ENCODE measurements at places on chromosomes 6 and 20.

- H3K36me3 ChIP-seq, result no peaks in the 10 kb centered on the region
- no peak for DNase-seq
- no peak overlapping the region for H3K4me3 ChIP-seq
- H3K27me3 ChIP-seq, result no peaks in the 10 kb centered on the region
These were observed 512.4 kb downstream of the CD83 start for GRCh38 chr6:14630016-14630415.

- no peak overlapping the region for H3K27ac ChIP-seq
- DNase-seq, result no peak
- H3K27me3 ChIP-seq, result no peaks in the 10 kb centered on the region
- H3K36me3 ChIP-seq, result no peaks in the 10 kb centered on the region
These were observed 8.8 kb upstream of the ABRACL start for GRCh38 chr6:139019722-139020121.

- H3K4me1 ChIP-seq, result no peaks in the 10 kb centered on the region
- DNase-seq, result no peak
- H3K27ac ChIP-seq, result no peak overlapping the region
- H3K36me3 ChIP-seq, result no peaks in the 10 kb centered on the region
- no peak overlapping the region for H3K4me3 ChIP-seq
These were observed 368.7 kb downstream of the HAO1 start for GRCh38 chr20:7571521-7572055.

GRCh38 chr6:25118038-25118437 lies 161.1 kb upstream of the CARMIL1 start:
- no peak overlapping the region for H3K27ac ChIP-seq
- no peaks in the 10 kb centered on the region for H3K4me1 ChIP-seq
- no peak overlapping the region for H3K4me3 ChIP-seq

DNA sequence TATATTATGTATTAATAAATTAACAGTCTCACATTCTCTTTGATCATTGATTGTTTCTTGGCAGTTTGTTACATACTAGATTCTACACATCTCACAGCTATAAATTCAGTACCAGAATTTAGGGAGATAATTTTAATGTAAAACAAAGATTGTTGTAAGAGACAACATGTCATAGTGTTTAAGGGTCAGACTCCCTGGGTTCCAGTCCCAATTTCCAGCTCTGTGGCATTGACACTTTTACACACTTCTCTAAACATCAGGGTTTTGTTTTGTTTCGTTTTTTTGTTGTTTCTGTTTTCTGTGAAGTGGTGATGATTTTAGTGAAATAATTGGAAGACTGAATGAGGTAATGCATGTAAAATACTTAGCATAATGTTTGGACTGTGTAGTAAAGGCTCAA lies 19.9 kb downstream of the ADGRB3 start:
- H3K4me3 ChIP-seq, result no peak overlapping the region
- DNase-seq, result no peak
- no peaks in the 10 kb centered on the region for H3K4me1 ChIP-seq
- no peak overlapping the region for H3K27ac ChIP-seq

DNA sequence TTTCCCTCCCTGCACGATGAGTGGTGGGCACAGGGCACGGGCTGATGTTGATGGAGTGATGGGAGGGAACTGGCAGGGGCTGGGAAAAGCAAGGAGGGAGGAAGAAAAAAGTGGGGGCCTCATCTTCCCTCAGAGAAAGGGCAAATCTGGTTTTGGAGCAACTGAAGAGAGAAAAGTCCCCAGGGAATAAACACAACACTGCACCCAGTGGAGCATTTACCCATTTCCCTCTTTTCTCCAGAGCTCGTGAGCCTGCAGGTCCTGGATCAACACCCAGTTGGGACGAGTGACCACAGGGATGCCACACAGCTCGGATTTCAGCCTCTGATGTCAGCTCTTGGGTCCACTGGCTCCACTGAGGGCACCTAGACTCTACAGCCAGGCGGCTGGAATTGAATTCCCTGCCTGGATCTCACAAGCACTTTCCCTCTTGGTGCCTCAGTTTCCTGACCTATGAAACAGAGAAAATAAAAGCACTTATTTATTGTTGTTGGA lies 11.4 kb downstream of the MICA start:
- peaks cover 34% of the 10 kb centered on the region for H3K36me3 ChIP-seq
- H3K27me3 ChIP-seq, result no peaks in the 10 kb centered on the region
- peaks cover 3% of the 10 kb centered on the region for H3K4me1 ChIP-seq
- no peak overlapping the region for H3K4me3 ChIP-seq

DNA sequence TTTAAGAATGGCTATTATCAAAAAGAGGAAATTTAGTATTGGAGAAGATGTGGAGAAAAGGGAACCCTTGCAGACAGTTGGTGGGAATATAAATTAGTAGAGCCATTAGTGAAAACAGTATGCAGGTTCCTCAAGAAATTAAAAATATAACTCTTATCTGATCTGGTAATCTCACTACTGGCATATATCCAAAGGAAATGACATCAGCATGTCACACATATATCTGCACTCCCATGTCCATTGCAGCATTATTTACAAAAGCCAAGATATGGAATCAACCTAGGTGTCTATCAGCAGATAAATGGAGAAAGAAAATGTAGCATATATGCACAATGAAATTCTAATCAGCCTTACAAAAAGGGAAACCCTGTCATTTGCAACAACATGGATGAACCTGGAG lies 2.6 kb downstream of the SIRPG start:
- no peak overlapping the region for H3K27ac ChIP-seq
- H3K36me3 ChIP-seq, result no peaks in the 10 kb centered on the region
- no peaks in the 10 kb centered on the region for H3K27me3 ChIP-seq
- no peak for DNase-seq
- H3K4me1 ChIP-seq, result no peaks in the 10 kb centered on the region

DNA sequence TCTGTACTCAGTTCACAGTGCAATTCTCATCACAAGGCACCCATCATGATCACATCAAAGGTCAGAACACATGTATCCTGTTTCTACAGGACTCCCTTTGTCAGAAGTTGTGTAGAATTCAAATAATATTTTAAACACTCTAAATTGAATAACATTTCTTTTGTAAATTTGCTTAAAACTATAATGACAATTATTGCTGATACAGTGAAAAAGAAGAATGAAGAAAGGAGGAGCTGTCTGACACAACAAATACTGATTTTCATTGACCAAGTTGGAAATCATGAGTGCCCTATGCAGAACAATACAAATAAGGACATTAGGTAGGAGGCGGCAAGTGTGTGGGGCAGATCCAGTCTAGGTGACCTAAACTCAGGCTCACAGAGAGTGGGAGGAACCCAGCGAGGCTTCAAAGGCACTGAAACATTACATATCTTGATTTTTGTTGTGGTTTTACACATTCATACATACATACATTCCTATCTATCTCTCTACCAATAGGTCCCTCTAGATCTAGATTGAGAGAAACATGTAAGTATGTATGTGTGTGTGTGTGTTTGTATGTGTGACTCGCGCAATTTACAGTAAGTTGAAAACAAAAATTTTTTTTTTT lies 79.2 kb upstream of the SLC2A12 start:
- no peak for DNase-seq
- no peaks in the 10 kb centered on the region for H3K36me3 ChIP-seq
- no peak overlapping the region for H3K4me3 ChIP-seq
- H3K4me1 ChIP-seq, result no peaks in the 10 kb centered on the region

- no peak overlapping the region for H3K27ac ChIP-seq
- no peaks in the 10 kb centered on the region for H3K4me1 ChIP-seq
- H3K36me3 ChIP-seq, result no peaks in the 10 kb centered on the region
- DNase-seq, result no peak
- H3K4me3 ChIP-seq, result no peak overlapping the region
These were observed 9.6 kb upstream of the SF3B5 start for GRCh38 chr6:144104898-144105487.

DNA sequence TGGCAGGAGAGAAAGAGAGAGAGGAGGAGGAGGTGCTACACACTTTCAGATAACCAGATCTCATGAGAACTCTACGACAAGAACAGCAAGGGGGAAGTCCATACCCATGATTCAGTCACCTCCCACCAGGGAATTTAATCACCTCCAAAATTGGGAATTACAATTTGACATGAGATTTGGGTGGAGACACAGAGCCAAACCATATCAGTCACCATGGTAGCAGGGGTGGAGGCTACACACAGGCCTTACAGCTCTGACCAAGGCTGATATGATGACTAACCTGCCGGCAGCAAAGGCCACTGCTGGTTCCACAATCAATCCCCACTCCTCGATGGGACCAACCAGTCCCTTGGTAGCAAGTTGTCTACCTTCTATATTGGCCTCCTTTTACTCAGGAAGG lies 13.6 kb upstream of the RBM24 start:
- no peak for DNase-seq
- no peaks in the 10 kb centered on the region for H3K4me1 ChIP-seq
- H3K4me3 ChIP-seq, result no peak overlapping the region
- no peak overlapping the region for H3K27ac ChIP-seq
- no peaks in the 10 kb centered on the region for H3K27me3 ChIP-seq

DNA sequence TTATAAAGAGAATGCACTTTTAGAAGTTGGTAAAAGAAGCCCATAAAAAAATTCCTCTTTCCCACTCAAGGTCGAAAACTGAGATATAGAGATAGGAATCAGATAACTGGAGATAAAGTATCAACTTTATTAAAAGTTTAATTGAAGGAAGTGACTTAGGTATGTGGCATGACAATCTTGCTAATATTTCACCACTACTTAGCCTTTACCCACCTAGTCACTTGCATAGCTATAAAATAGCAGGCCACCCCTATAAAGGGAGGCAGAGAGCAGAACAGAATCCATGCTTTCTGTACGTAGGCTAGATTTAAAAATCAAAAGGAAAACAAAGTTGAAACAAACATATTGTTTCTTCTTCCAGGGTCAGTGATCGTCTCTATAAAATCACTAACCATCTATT lies 13.2 kb upstream of the TBC1D32 start:
- H3K27me3 ChIP-seq, result no peaks in the 10 kb centered on the region
- no peaks in the 10 kb centered on the region for H3K36me3 ChIP-seq
- no peak for DNase-seq

DNA sequence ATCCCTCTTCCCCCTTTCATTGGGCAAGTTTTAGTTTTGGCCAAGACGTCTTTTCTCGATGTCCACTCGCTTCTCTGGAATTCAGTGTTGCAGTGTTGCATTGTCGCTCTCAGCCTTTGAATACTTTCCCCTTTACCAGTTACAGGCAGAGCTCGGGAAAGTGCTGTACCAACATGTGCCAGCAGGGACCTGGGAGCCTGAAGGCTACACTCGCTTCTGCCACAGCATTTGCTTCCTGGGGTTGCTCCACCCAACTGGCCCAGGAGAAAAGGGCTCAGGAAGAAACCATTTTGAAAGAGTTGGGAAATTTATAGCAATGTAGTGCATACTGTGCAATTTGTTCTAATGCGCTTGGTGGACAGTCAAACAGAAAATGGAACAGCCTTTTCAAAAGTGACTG lies 78.6 kb downstream of the LINC00237 start:
- H3K27me3 ChIP-seq, result no peaks in the 10 kb centered on the region
- no peaks in the 10 kb centered on the region for H3K36me3 ChIP-seq
- no peak overlapping the region for H3K27ac ChIP-seq
- no peaks in the 10 kb centered on the region for H3K4me1 ChIP-seq

- peak overlapping the region; percentile 74 for H3K27ac ChIP-seq
- H3K4me3 ChIP-seq, result no peak overlapping the region
- no peaks in the 10 kb centered on the region for H3K27me3 ChIP-seq
- no peak for DNase-seq
- H3K4me1 ChIP-seq, result no peaks in the 10 kb centered on the region
These were observed 47.2 kb downstream of the LAMA4 start for GRCh38 chr6:112207131-112207530.

GRCh38 chr6:6932968-6933367 lies 174.8 kb upstream of the RREB1 start:
- H3K36me3 ChIP-seq, result no peaks in the 10 kb centered on the region
- no peak overlapping the region for H3K27ac ChIP-seq
- H3K4me3 ChIP-seq, result no peak overlapping the region
- H3K27me3 ChIP-seq, result no peaks in the 10 kb centered on the region

DNA sequence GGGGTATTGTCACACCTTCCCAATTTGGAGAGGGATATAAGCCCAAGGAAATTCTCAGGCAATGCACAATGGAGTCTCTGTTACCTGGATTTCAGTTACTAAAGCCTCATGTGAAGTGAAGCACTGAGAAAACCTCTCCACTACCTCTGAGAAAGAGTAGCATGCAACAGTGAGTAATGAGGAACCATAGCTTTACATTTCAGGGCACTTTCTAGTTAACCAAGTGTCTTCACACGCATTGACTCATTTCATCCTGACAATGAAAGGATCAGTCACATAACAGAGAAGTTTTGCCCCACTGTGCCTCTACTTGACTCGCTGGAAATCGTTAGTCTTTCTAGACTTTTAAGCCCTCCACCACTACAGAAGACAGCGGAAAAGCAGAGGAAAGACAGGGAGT lies 86.2 kb upstream of the ARID1B start:
- H3K27me3 ChIP-seq, result no peaks in the 10 kb centered on the region
- H3K4me3 ChIP-seq, result no peak overlapping the region
- no peaks in the 10 kb centered on the region for H3K36me3 ChIP-seq
- H3K27ac ChIP-seq, result no peak overlapping the region
- no peaks in the 10 kb centered on the region for H3K4me1 ChIP-seq
- no peak for DNase-seq

DNA sequence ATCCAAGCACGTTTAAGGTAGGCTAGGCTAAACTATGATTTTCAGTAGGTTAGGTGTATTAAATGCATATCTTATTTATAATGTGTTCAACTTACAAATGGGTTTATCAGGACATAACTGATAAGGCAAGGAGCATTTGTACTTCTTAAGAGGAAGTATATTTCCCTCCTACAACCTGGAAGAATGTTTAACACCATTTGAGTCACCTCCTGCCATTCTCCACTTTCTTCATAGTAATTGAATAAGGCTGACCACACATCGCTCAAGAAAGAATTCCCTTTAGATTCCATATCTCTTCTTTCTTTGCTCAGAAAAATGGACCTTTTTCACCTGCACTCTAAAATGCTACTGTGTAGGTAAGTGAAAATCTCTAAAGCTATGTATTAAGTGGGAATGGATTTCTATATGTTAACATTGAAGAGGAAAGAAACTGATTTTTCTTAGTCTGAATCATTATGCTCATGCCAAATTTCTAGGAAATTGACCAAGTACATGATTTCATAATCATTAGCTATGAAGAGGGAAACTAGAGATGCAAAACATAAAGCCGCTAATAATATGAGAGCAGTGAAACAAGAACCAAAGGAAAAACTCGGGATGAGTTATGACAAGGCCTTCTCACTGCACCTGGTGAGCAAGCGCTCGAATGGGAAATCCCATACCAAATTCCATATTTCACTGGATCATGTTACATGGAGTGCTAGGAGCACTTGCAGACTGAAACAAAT lies 210.4 kb downstream of the ALDH8A1 start:
- no peak overlapping the region for H3K27ac ChIP-seq
- no peaks in the 10 kb centered on the region for H3K4me1 ChIP-seq
- no peaks in the 10 kb centered on the region for H3K27me3 ChIP-seq
- DNase-seq, result no peak

GRCh38 chr6:33172688-33173534 lies 19.4 kb downstream of the COL11A2 start:
- no peaks in the 10 kb centered on the region for H3K4me1 ChIP-seq
- no peak for DNase-seq
- no peaks in the 10 kb centered on the region for H3K27me3 ChIP-seq
- no peak overlapping the region for H3K4me3 ChIP-seq
- H3K27ac ChIP-seq, result no peak overlapping the region

- no peak overlapping the region for H3K4me3 ChIP-seq
- H3K27me3 ChIP-seq, result no peaks in the 10 kb centered on the region
- peaks cover 13% of the 10 kb centered on the region for H3K36me3 ChIP-seq
- no peak overlapping the region for H3K27ac ChIP-seq
- DNase-seq, result no peak
These were observed 57.4 kb downstream of the MOCS1 start for GRCh38 chr6:39876826-39877225.

- no peaks in the 10 kb centered on the region for H3K4me1 ChIP-seq
- no peak overlapping the region for H3K27ac ChIP-seq
- H3K4me3 ChIP-seq, result no peak overlapping the region
- no peaks in the 10 kb centered on the region for H3K27me3 ChIP-seq
These were observed 316.8 kb upstream of the TSHZ2 start for GRCh38 chr20:52655395-52655794.
